ENCODE measurements at places on chromosomes 4 and X. TPM values are rescaled to one million over a fixed set of nuclear protein-coding genes. Genes with fewer than 3 reads are reported as not detected.

The RGN gene
- total RNA-seq: 2.8 TPM

The RAI2 gene
- 0.38 TPM for total RNA-seq

The DNAJB14 gene
- 56.9 TPM for total RNA-seq

The COX7B gene
- 432 TPM for total RNA-seq

The NHSL2 gene
- total RNA-seq: 0.77 TPM

The ABLIM2 gene
- 1.5 TPM for total RNA-seq

The HTR2C gene
- not detected for total RNA-seq

The RTL9 gene
- under 0.01 TPM for total RNA-seq

The FAM133A gene
- total RNA-seq: under 0.01 TPM

The CAPN6 gene
- total RNA-seq: under 0.01 TPM

The NR3C2 gene
- 8.5 TPM for total RNA-seq

The ZNF732 gene
- total RNA-seq: 1.2 TPM

The ZNF518B gene
- 33.8 TPM for total RNA-seq

The FREM3 gene
- total RNA-seq: under 0.01 TPM

The ITIH6 gene
- total RNA-seq: not detected

The AMER1 gene
- 1.2 TPM for total RNA-seq

The UGT2A3 gene
- 0.28 TPM for total RNA-seq

The FAT4 gene
- 11.6 TPM for total RNA-seq

The SHROOM4 gene
- 2.0 TPM for total RNA-seq

All from regular cardiac myocyte (primary cell).